ENCODE measurements at places on chromosomes 2 and 18.
A peak's percentile ranks its signal among the peaks of the same experiment; 100 is the strongest.

DNA sequence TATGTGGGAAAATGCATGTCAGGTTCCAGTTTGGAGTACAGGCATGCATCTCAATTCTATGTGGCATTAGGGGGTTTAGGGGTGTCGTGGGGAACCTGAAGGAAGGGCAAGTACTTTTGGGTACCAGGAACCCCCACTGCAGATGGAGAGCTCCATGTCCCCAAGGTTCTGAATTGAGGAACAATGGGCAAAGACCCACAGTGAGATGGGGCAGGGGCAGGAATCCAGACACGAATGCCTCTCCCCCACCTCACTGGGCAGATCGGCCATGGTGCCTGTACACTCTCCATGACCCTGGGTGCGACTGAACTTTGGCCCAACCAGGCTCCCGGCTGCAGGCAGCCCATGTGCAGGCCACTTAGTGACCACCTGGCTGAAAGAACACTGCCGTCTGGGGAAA lies 209.3 kb downstream of the HAUS1 start:
- no peaks in the 10 kb centered on the region for H3K27me3 ChIP-seq
- no peak overlapping the region for H3K27ac ChIP-seq
- DNase-seq: no peak
- no peaks in the 10 kb centered on the region for H3K36me3 ChIP-seq

DNA sequence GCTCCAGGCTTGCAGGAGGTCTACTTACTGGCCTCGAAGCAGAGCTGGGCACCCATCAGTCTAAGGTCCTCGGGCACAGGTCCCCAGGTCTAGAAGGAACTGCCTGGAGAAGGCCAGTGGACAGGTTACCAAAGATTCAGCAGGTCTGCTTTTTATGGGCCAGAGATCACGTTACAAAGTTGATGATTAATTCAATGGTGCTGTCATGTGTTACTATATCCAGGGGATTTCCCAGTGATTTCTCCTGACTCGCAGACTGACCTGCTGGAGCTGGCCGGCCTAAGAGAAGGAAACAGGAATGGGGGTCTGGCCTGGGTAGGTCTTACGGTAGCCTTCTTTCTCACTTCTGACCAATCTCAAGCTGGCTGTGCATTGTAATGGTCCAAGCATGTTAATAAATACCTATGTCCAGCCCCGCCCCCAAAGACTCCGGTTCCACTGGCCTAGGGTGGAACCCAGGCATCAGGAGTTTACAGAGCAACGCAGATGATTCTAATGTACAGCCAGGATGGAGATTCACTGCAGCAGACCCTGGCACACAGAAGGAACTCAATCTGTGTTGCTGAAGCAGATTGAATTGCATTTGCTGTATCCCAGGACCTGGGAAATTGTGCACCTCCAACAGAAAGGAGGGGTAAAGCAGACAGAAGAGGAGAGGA lies at the start of gene NEURL3:
TSS of gene NEURL3 (minus strand) at position 127 of the 659 bp plus-strand sequence. CDS start at position 56, 71 bp downstream.
- peaks cover 15% of the 10 kb centered on the region for H3K27me3 ChIP-seq
- H3K27ac ChIP-seq: no peak within 1 kb of the TSS
- no peaks in the 10 kb centered on the region for H3K36me3 ChIP-seq
- H3K4me3 ChIP-seq: no peak within 1 kb of the TSS
- no peak for DNase-seq

DNA sequence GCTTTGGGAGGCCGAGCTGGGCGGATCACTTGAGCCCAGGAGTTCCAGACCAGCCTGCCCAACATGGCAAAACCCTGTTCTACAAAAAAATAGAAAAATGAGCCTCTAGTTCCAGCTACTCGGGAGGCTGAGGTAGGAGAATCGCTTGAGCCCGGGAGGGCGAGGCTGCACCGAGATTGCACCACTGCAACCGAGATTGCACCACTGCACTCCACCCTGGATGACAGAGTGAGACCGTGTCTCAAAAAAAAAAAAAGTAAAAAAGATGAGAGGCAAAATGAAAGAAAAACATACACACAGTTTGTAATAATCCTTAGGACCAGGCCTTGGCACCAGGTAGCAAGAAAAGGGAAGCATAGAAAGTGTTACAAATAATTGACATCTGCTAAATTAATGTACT lies 22.0 kb downstream of the RBM43 start:
- no peaks in the 10 kb centered on the region for H3K27me3 ChIP-seq
- no peak overlapping the region for H3K27ac ChIP-seq
- no peak for DNase-seq
- no peaks in the 10 kb centered on the region for H3K4me1 ChIP-seq
- H3K4me3 ChIP-seq: no peak overlapping the region

- no peaks in the 10 kb centered on the region for H3K27me3 ChIP-seq
- no peak for DNase-seq
- no peak overlapping the region for H3K4me3 ChIP-seq
- H3K27ac ChIP-seq: no peak overlapping the region
- no peaks in the 10 kb centered on the region for H3K36me3 ChIP-seq
- no peaks in the 10 kb centered on the region for H3K4me1 ChIP-seq
These were observed 173.3 kb upstream of the MYCN start for GRCh38 chr2:15766911-15767597.

- no peak overlapping the region for H3K4me3 ChIP-seq
- H3K4me1 ChIP-seq: peaks cover 20% of the 10 kb centered on the region
- H3K27ac ChIP-seq: no peak overlapping the region
- no peak for DNase-seq
- no peaks in the 10 kb centered on the region for H3K36me3 ChIP-seq
These were observed 52.0 kb downstream of the IL1RL2 start for GRCh38 chr2:102238778-102239177.

DNA sequence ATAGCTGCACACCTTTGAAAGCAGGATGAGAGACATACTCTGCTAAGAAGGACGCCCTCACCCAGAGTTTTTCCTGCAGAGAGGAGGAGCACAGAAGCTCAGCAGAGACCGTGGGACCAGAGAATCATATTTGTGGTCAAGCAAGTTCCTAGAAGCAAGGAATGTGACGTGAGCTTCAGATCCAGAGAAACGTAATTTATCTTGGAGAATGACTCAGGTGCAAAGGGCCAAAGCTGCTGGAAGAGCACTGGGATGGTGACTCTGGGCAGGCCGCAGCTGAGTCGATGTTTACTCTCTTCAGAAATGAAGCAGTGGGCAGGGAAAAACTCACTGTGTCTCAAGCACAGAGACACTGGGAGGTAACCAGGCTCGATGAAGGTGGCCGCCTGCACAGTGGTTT lies 50.1 kb upstream of the IGFBP2 start:
- DNase-seq: no peak
- H3K4me1 ChIP-seq: no peaks in the 10 kb centered on the region
- H3K4me3 ChIP-seq: no peak overlapping the region
- H3K36me3 ChIP-seq: no peaks in the 10 kb centered on the region

GRCh38 chr2:229438430-229439159 lies 167.5 kb upstream of the PID1 start:
- no peak overlapping the region for H3K27ac ChIP-seq
- no peaks in the 10 kb centered on the region for H3K27me3 ChIP-seq
- H3K36me3 ChIP-seq: no peaks in the 10 kb centered on the region
- DNase-seq: no peak
- no peaks in the 10 kb centered on the region for H3K4me1 ChIP-seq

- DNase-seq: no peak
- H3K4me1 ChIP-seq: peaks cover 66% of the 10 kb centered on the region
- no peaks in the 10 kb centered on the region for H3K36me3 ChIP-seq
- peak overlapping the region; percentile 76 for H3K27ac ChIP-seq
- H3K4me3 ChIP-seq: no peak overlapping the region
These were observed 34.7 kb downstream of the KLF7 start for GRCh38 chr2:207130958-207131521.

DNA sequence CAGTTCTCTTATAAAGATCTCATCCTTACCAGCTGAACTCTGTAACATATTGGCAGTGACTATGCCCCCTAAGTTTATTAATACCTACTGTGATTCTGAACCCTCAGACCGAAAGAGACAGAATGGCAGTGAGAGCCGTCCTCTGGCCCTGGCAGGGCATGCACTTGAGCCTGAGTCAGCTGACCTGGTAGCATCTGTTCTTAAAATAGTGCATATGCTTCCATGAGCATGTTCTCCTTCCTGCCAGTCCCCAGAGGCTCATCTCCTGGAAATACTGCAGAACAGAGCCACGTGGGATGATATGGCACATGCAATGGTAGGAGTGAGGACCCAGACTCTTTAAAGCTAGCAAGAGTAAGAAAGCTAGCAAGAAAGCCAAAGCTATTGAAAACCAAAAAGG lies 59.0 kb downstream of the RASGRP3 start:
- H3K4me3 ChIP-seq: no peak overlapping the region
- no peaks in the 10 kb centered on the region for H3K27me3 ChIP-seq
- no peaks in the 10 kb centered on the region for H3K36me3 ChIP-seq
- DNase-seq: no peak
- H3K27ac ChIP-seq: no peak overlapping the region

DNA sequence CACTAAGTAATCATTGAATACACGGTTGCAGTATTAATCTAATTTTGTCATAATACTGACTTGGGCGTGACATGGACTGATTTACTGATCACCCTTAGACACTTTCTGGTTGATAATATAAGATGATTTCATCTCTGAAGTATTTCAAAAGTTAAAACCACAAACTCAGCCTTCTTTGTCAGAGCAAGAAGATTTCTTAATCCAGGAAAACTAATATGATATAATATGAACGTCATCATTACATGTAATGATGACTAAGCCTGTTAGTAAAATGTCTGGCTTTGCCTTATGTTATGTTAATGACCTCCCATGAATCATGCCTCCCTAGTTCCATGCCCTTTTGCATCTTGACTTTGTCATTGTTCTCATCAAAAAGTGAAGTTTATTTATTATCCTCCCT lies 1325.0 kb upstream of the CDH2 start:
- H3K4me3 ChIP-seq: no peak overlapping the region
- no peaks in the 10 kb centered on the region for H3K36me3 ChIP-seq
- no peak overlapping the region for H3K27ac ChIP-seq

DNA sequence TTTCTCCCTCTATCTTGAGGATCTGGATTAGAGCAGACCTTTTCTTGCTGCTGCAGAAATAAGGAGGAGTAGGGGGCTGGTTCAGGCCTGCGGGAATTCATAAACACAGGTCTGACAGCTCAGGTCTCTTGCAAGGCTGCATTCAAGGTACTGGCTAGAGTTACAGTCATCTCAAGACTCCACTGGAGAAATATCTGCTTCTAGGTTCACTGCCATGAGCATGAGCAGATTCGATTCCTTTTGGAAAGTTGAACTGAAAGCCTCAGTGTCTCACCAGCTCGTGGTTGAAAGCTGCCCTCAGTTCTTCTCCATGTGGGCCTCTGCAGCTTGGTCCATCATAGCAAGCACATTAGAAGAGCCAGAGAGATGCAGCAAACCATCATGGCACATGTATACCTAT lies 124.4 kb upstream of the SETBP1 start:
- no peaks in the 10 kb centered on the region for H3K4me1 ChIP-seq
- H3K27me3 ChIP-seq: no peaks in the 10 kb centered on the region
- no peaks in the 10 kb centered on the region for H3K36me3 ChIP-seq
- no peak overlapping the region for H3K4me3 ChIP-seq
- no peak overlapping the region for H3K27ac ChIP-seq
- DNase-seq: no peak

GRCh38 chr2:198774576-198774975 lies 683.2 kb downstream of the SATB2 start:
- no peak overlapping the region for H3K27ac ChIP-seq
- no peak overlapping the region for H3K4me3 ChIP-seq
- H3K36me3 ChIP-seq: no peaks in the 10 kb centered on the region
- no peaks in the 10 kb centered on the region for H3K27me3 ChIP-seq

DNA sequence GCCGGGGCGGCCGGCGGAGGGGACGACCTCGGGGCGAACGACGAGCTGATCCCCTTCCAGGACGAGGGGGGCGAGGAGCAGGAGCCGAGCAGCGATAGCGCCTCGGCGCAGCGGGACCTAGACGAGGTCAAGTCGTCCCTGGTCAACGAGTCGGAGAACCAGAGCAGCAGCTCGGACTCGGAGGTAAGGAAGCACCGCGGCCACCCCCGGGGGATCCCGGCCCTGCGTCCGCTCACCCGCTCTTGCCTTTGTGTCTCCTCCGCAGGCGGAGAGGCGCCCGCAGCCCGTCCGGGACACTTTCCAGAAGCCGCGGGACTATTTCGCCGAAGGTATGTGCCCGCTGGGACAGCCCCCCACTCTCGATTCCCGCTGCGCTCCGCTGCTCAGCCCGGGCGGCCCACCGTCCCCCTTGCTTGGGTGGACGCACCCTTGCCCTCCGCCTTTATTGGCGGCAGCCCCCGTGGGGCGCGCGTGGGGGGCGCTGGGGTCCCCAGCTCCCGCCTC lies 611 bp downstream of the TCF7L1 start:
- peak; percentile 57 for DNase-seq
- H3K27me3 ChIP-seq: peaks cover 8% of the 10 kb centered on the region
- peaks cover 20% of the 10 kb centered on the region for H3K4me1 ChIP-seq
- no peaks in the 10 kb centered on the region for H3K36me3 ChIP-seq

DNA sequence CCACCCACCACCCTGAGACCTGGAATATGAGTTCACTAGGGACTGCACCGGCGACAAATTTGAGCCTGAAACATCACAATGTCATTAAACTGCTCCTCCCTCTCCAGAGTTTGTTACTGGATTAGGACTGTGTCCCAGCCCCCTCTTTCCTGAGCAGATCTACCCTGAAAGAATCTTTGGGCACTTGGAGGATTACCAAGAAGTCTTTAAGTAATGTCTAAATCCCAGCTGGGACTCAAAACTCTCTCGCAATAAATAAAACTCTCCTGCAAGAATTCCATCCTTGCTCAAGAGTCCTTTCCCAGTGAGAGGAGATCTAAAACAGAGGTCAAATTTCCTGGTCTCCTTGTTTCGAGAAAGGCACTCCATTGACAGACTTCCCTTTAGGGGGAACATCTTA lies 20.9 kb downstream of the GKN2 start:
- H3K4me3 ChIP-seq: no peak overlapping the region
- no peak overlapping the region for H3K27ac ChIP-seq
- H3K36me3 ChIP-seq: no peaks in the 10 kb centered on the region
- DNase-seq: no peak
- H3K4me1 ChIP-seq: peaks cover 10% of the 10 kb centered on the region
- no peaks in the 10 kb centered on the region for H3K27me3 ChIP-seq

All from lower lobe of right lung (tissue), 2 donors.